Stimulated activated CD4-positive, alpha-beta T cell treated with anti-CD3 and anti-CD28 coated beads, Interleukin-12 subunit alpha, Interleukin-12 subunit beta, amount 100 ng/mL, for 4 hours (primary cell): ENCODE measurements at places on chromosomes 11 and 22.

DNA sequence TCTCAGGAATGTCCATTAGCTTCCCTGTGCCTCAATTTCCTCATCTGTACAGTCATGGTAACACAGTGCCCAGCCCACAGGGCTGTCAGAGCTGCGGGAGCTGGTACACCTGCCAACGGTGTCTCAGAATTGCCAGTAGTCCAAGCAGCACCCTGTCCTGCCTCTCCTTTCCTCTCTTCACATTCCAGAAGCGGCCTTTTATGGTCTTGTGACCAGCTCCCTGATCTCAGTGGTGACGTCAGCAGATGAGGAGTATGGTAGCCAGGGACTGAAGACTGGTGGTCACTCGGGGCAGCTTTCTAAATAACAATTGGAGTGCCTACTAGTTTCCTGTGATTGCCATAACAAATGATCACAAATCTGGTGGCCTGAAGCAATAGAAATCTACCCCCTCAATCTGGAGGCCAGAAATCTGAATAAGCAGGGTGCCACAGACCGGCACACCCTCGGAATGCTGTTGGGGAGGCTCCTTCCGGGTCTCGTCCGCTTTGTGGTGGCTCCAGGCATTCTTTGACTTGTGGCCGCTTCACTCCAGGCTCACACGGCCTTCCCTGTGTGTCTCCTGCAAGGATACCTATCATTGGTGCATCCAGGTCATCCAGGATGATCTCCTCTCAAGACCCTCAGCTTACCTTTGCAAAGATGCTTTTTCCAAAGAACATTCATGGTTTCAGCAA, 2.1 kb downstream of the FADD start:
- DNase-seq, result no peak

- no peak for DNase-seq
These were observed 9.2 kb downstream of the OR8B4 start for GRCh38 chr11:124415356-124415923.

- no peak for DNase-seq
These were observed 13.2 kb downstream of the CARS1 start for GRCh38 chr11:3044004-3044403.

DNA sequence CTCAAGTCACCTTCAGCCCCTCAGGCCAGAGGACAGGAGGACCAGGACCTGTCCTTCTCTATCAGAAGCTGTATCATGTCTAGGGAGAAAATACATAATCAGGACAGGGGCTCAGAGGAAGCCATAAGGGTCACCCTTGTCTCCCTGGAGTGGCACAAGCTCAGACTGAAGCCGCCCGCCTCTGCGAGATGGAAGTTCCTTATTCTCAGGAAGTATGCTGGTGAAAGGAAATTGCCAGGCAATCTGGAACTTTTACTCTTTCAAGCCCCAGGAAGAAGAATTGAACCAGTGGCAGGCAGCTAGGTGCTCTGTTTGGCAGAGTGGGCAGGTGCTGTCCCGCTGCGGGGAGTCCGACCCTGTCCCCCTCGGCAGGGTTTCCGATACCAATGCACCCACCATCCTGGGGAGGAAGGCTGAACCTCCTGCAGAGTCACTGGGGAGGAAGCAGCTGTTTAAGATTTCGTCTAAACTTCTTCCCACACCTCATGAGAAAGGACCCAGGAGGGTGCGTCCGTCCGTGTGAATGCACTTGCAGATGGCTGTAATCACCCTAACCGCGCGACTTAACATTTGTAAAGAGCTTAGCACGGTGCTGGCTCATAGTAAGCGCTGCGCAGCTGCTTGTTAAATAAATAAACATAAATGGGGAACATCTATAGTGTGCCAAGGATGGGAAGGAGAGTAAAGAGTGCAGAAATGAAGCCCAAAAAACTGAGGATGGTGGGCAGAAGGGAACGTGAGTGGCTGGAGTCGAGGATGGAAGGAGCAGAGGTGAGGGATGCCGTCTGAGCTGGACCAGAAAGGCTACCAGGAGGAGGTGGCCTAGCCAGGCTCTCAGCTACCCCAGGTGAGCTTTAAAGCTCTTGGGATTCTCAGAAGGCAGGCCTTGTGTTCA, 5.0 kb upstream of the ANO1 start:
- DNase-seq, result no peak

- DNase-seq, result no peak
These were observed 10.3 kb upstream of the RELA start for GRCh38 chr11:65672982-65673381.

DNA sequence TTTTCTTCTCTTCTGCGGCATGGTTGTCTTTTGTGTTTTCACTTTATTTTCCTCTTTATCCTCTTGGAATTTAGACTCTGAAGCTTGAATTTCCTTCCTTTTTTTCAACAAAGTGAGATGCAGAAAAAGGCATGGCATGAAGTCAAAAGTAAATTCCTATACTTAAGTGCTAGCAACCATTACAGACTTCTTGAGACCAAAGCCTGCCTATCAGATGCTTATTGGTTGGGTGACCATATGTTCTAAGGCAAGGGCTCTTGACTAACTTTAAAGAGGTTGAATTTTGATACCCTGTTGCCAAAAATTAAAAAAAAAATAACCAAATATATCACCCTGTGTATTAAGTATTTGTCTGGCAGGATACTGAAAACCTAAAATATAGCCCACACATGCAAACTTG, 237.4 kb downstream of the TMEM135 start:
- DNase-seq, result no peak

DNA sequence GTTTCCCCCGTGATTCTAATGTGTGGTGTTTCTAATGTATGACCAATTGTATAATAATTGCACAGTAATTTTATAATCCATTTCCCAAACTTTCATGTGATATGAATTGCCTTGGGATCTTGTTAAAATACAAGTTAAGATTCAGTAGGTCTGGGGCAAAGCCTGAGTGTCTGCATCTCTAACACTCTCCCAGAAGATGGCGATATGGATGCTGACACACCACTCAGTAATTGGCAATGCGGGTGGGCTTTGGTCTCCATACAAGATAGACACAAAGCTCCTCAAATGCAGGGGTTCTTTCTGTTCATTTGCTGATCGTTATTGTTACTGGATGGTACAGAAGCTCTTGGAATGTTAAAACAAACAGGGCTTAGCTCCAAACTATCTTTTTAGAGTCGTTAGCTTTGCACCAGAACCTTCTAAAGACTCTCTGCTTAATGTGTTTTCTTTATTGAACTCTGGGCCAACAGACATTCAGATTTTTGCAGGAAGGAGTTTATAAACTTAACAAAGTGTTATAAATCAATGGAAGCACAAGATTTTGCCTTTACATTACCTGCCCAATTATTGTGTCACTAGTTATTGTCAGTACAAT, 45.4 kb upstream of the ANO3 start:
- DNase-seq, result no peak

GRCh38 chr22:46104170-46104880, 46.0 kb upstream of the PPARA start:
- DNase-seq, result no peak

- no peak for DNase-seq
These were observed 10.6 kb upstream of the RELT start for GRCh38 chr11:73365352-73366264.

DNA sequence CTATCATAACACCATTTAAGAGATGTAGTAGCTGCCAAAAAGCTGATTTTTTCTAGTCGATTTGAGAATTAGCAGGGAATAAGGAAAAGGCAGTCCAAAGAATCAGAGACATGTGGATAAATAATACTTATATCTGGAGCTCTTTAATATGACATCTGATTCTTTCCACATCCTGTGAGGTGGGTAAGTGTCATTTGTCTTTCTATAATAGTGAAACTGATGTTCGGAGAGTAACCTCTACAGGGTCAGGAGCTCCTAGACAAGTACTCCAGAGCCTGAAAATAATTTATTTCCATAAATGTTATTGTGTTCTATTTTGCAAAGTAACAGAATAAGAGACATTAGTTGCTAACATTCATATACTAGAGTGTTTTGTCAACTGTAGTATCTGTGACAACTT, 367.6 kb downstream of the DYNC2H1 start:
- DNase-seq, result no peak

DNA sequence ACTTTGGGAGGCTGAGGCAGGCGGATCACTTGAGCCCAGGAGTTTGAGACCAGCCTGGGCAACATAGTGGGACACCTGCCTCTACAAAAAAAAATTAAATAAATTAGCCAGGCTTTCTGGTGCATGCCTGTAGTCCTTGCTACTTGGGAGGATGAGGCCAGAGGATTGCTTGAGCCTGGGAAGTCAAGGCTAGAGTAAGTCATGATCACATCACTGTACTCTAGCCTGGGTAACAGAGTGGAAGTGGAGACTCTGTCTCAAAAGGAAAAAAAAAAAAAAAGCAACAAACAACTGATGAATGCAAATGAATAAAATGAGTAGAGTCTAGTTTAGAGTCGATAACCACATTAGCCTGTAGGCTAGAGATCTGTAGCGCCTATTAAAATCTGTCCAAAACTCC, 3.9 kb upstream of the BCL2L13 start:
- DNase-seq, result no peak

GRCh38 chr11:26478710-26479109, 93.4 kb downstream of the MUC15 start:
- no peak for DNase-seq

DNA sequence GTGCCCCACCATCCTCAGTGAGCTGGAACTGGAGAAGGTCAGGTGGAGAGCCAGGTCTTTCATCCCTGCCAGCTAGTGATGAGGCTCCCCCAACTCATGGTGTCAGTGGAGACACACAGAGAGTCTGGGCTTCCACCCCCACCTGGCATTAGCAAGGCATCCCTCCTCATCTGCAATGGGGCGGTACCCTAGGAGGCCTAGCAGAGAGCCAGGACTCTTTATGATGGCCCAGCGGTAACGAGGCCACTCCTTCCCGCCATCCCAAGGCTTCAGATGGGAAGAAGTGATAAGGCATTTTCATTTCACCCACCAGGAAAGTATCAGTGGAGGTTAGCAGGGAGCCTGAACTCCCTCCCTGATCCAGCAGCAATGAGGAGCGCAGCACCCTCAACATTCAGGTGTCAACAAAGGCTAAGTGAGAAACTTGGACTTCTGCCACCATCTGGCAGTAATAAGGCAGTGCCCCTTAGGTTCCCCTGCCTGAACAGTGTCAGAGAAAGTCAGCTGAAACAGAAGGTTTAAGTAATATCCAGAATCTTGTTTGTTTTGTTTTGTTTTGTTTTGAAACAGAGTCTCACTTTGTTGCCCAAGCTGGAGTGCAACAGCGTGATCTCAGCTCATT, 40.5 kb upstream of the FBLN1 start:
- no peak for DNase-seq

DNA sequence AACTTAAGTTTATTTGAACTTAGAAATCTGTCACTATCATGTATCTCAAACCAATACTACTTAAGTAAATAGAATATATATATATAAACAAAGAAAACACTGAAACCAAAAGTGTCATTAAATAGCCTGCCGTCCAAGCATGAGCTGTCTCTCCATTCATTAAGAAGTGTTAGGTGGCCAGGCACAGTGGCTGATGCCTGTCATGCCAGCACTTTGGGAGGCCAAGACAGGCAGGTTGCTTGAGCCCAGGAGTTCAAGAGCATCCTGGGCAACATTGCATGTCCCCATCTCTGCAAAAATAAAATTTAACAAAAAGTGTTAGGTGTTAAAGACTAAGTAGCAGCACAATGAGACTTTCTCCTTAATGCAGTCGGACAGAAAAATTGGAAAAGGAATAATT, 14.0 kb downstream of the CD6 start:
- no peak for DNase-seq

GRCh38 chr22:39415506-39415905, 15.9 kb downstream of the TAB1 start:
- no peak for DNase-seq

- DNase-seq, result no peak
These were observed 25.5 kb upstream of the YPEL1 start for GRCh38 chr22:21761086-21761485.

GRCh38 chr11:88886796-88887195, 179.0 kb downstream of the GRM5 start:
- no peak for DNase-seq

GRCh38 chr11:47241841-47242301, 6.7 kb downstream of the ACP2 start:
- no peak for DNase-seq

- no peak for DNase-seq
These were observed 62.8 kb downstream of the DEUP1 start for GRCh38 chr11:93393386-93393785.

- no peak for DNase-seq
These were observed 302.0 kb upstream of the NARS2 start for GRCh38 chr11:78876676-78877075.

GRCh38 chr11:11427542-11427941, 74.5 kb upstream of the CSNK2A3 start:
- no peak for DNase-seq

GRCh38 chr11:92224407-92225124, at the start of gene FAT3:
TSS of gene FAT3 (plus strand) at chr11:92224818. CDS start at chr11:92352113, 127,295 bp downstream.
- no peak for DNase-seq

GRCh38 chr11:34514597-34514996, 1.0 kb upstream of the ELF5 start:
- DNase-seq, result no peak

DNA sequence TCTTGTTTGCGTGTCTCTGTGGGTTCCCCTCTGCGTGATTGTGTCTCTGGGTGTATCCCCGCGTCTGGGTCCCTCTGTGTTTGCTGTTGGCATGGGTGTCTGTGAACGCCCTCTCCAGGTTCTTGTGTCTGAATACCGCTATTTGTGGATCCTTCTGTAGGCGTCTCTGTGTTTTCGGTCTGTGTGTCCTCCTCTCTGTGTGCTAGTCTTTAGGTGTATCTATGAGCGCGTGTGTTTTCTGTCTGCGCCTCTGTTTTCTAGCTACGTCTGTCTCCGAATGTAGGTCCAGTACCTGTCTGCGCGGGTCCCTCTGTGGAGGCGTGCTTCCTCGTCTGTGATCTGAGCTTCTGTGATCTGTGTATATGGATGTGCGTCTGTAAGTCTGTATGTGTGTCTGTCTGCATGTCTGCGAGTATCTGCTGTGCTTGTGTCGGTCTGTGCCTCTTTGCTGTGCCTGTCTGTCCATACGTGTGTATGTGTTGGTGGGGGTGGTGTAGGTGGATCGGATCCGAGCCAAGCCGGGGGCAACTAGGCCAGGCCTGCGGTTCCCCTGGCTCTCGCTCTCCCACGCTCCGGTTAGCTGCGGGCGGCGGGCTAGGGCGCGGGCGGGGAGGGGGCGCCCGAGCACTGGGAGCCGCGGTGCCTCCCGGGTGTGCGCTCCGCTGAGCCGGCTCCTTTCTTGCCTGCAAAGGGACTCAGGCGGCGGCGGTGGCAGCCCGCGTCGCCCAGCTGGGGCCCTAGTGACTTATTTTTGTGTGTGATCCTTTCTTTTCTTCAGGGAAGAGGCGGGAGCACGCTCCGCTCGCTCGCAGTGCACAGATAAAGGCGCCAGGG, 105.3 kb upstream of the E2F8 start:
- DNase-seq, result no peak

DNA sequence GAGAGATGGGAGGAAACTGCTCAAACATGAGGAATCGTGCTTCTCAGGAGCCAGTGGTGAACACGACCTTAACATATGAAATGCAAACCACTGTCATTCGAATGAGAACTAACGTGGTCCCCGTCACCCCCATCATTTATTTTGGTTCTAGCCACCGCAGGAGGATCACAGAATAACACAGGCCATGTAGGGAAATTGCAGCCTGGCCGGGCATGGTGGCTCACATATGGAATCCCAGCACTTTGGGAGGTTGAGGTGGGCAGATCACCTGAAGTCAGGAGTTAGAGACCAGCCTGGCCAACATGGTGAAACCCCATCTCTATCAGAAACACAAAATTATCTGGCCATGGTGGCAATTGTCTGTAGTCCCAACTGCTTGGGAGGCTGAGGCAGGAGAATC, 27.1 kb downstream of the KRTAP5-5 start:
- no peak for DNase-seq
